ENCODE measurements at places on chromosomes 11 and 22.

GRCh38 chr11:74005721-74006517 lies 3.0 kb downstream of the UCP3 start:
- no peak for DNase-seq

DNA sequence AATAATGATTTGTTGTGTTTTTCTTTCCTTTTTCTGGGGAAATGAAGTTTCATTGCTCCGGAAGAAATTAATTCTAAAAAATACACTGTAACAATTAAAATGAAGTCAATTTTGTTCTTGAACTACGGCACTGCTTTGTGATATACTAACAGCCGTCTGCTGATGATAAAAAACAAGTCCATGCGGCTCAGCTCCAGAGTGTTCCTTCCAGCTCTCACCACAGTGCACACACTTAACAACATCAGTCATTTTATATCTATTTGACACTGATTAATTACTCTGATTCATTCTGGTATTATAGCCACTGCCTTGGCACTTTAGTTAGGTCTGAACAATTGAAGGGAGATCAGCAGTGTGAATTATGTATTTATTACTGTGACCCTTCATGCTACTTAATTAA lies 97.4 kb upstream of the SLC6A5 start:
- no peak for DNase-seq

DNA sequence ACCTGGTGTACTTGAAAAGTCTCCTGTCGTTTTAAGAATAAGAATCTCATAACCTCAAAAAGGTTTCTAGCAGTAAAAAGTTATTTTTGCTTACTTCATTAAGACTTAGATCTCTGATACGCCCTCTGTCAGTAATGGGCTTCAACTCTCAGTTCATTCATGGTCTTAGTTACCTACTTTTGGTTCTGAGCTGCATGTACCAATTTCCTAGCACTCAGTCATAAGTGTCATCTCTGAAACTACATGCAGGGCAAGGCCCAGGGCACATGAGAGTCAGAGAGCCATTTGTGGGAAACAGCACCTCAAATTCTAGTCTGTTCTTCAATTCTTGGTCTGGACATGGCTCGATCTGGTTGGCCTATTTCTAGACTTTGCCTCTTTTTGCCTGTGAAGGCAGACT lies 838.4 kb downstream of the FAM181B start:
- no peak for DNase-seq

DNA sequence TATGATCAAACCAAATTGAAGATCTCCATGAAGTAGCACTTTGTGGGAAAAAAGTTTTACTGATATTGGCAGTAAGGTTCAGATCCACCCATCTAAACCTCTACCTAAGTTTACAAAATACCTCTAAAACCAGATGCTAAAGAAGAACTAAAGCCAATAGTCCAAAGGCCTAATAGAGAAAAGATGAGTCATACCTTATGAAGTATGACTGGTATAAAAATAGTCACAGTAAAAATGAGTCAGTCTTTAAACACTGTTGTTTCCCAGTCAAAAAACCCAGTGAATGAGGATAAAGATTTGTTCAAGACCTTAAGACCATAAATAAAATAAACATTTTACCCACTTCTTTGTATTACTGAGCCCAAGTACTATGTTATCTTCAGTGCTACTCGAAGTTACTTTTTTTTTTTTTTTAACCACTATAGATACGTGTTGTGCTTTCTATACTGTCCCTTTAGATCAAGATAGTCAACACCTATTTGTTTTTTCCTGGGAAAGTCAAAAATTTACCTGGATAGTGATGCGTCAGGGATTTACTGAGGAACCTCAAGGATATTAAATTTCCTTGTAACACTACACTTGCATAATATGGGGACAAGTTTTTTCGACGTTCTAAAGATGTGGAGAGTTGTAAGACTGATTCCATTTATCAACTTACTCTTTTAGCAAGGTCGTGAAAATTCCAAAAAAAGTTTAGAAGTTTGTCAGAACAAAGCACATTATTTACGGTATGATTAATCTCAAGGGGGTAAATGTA lies 87.3 kb downstream of the CCDC73 start:
- peak; percentile 79 for DNase-seq

DNA sequence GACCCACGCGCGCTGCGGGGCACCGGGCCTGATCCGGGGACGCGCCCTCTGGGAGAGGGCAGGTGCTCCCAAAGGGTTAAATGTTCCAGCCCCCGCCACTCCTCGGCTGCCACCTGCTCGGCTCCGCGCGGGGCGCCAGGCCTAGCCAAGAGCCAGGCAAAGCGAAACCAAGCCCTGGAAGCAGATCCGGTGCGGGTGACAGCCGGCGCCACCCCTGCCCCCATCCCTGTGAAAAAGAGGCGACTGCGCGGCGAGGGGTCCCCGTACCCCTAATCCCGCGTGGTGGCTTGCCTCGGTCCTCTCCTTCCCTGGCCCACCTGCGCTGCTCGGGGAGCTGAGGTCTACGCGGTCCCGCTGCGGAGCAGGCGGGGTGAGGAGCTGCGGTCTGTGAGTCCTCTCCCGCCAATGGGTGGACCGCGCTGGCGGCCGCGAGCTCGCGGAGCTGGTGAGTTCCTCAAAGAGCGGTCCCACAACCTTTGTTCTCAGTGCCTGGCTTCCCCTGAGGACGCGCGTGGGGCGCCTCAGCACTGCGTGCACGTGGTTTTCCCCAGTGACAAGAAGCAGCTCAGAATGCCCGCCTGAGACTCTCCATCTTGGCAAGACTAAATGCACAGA lies at the start of gene ME3:
Gene ME3 (minus strand): TSS at position 610 of the 615 bp plus-strand sequence.
- no peak for DNase-seq

DNA sequence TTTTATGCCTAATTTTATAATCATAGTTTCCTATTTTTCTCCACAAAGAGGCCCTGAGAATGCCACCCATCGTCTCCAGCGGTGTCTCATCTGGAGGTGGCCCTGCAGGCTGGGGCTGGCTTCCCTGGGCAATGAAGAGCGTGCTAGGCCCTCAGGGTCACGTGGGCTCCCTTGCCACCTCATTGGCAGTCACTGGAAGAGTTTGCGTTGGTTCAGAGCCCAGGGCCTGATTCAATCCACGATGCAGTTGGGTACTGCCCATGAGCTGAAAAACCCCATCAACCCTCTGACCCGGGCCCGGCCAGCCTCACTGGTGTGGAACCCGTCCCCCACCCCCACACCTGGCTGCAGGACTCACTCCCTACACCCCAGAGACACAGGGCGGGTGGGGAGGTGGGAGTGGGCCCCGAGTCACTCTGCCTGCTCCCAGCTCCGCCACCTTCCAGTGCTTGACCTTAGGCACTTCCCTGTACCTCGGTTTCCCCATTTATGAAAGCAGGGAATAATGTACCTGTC lies 43.4 kb upstream of the A4GALT start:
- no peak for DNase-seq

GRCh38 chr11:69866648-69867047 lies 47.4 kb upstream of the FGF3 start:
- no peak for DNase-seq

DNA sequence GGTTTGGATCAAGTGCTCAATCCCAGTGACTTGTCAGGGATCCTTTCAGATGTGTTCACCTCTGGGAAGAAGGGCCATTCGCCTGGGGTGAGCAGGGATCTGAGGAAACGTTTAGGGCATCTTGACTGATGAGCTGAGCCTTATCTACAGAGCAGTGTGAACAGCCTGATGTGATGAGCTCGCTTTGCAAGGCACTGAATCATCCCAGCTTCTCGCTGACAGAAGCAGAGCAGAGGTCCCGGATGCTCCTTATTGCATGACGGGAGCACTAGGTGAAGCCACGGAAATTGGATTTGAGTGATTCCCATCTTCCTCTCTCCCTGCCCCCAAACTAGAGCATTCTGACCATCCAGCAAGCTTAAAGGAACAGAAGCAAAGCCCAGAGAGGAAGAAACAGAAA lies 46.5 kb downstream of the SEZ6L start:
- DNase-seq, result no peak

DNA sequence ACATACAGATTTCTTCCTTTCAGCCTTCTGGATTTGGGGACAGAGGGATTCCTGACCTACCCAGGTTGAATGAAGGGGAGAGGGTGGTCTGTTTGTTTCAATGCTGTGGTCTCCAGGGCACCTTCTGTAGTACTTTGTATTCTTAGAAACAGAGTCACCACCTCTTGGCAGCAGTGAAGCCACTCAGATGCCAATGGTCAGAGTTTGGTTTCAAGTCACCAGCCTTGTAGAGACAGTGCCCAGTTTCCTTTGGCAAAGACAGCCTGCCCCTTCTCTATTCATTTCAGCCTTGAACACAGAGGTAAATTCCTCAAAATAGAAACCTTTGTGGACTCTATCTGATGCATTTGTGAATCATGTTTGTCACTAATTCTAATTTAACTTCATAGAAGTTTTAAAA lies 111.7 kb upstream of the RASSF10 start:
- no peak for DNase-seq

DNA sequence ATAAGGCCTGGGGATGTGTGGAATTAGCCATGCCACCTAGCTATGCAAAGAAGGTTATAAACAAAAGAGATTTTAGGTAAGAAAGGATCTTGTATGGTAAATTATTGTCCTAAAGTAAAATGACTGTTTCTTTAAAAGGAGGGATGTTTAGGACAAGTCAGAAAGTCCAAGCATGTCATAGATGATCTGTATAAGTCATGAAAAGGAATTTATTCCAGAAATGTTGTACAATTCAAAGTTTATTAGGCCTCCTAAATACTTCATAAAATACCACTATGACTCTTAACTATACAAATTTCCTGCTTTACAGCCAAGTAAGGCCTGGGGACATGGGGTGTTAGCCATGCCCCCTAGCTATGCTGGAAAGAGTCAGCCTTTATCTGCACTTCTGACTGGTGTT lies 22.7 kb downstream of the OR5A2 start:
- DNase-seq, result no peak

DNA sequence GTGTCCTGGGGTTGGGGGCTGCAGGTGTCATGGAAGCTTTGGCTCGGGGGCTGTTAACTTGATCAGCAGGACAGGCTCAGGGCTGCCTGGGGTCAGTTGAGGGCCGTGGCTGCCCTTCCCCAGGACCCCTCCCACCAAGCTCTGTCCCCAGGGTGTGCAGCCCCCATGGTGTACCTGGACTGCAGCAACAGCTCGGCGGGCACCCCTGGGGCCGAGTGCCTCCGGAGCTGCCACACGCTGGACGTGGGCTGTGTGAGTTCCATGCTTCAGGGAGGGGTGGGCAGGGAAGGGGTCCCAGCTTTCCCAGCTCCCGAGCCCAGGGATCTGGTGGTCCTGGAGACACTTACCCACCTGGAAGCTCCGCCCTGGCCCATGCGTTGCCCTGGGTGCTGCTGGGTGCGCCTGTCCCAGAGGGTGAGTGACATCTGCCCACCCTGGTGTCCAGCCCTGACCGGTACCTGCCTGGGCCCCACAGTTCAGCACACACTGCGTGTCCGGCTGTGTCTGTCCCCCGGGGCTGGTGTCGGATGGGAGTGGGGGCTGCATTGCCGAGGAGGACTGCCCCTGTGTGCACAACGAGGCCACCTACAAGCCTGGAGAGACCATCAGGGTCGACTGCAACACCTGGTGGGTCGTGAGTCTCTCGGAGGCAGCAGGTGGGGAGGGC lies 11.3 kb downstream of the MUC5B start:
- DNase-seq, result no peak

- no peak for DNase-seq
These were observed 180.3 kb upstream of the GUCY1A2 start for GRCh38 chr11:107198490-107199007.
